Myocyte (in vitro differentiated cells): ENCODE measurements at places on chromosomes 3 and 15.
A peak's percentile ranks its signal among the peaks of the same experiment; 100 is the strongest.

DNA sequence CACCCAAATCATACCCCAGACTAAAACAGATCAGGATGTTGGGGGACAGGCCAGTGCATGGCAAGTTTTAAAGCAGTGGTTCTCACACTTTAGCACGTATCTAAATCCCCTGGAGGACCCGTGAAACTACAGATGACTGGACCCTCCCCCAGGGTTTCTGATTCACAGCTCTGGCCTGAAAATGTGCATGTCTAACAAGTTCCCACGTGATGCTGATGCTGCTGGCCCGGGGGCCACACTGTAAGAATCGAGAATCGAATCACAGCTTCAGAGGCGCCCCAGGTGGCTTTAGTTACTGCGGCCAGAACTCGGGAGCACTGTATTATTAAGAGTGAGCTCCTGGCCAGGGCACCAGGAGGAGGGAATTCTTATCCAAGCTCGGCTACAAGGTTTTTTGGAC lies 11.6 kb downstream of the ADAMTS17 start:
- no peak for DNase-seq

GRCh38 chr15:99909592-99910295 lies 176.5 kb upstream of the LYSMD4 start:
- peak; percentile 41 for DNase-seq

GRCh38 chr15:64355348-64355943 lies 527 bp downstream of the CSNK1G1 start:
- peak; percentile 38 for DNase-seq

- peak; percentile 57 for DNase-seq
These were observed 267.7 kb downstream of the ZBTB20 start for GRCh38 chr3:114879059-114880031.

GRCh38 chr3:150740733-150741496 lies 22.1 kb downstream of the SIAH2 start:
- DNase-seq, result no peak

DNA sequence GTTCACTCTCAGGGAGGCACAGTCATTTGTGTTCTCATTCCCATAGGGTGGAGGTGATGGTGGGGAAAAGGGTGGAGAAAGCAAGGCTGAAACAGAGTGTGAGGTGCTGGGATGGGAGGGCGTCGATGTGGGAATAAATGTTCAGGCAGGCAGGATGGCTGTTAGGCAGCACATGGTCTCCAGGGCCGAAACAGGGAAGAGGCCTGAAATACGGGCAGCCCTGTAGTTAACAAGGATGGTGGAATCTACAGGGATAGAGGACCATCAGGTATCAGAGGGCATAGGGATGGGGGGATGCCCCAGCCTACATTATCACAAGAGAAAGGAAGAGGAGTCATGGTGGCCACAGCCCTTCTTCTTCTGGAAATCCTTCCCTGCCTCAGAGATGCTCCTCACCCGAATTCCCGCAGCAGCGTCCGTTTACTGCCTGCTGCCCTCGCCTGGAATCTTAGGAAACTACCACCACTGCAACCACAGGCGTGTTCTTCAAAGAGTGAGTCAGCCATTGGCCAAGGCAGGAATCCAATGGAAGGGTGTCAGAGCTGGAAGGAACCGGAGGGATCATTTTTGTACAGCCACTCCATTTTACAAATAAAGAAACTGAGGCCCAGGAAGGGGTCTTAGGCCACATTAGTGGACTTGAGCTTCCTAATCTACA lies 49.7 kb upstream of the POMGNT2 start:
- peak; percentile 91 for DNase-seq

- DNase-seq, result no peak
These were observed 24.9 kb upstream of the GABRA5 start for GRCh38 chr15:26841941-26842340.

GRCh38 chr3:85838921-85839320 lies 880.1 kb downstream of the CADM2 start:
- no peak for DNase-seq

DNA sequence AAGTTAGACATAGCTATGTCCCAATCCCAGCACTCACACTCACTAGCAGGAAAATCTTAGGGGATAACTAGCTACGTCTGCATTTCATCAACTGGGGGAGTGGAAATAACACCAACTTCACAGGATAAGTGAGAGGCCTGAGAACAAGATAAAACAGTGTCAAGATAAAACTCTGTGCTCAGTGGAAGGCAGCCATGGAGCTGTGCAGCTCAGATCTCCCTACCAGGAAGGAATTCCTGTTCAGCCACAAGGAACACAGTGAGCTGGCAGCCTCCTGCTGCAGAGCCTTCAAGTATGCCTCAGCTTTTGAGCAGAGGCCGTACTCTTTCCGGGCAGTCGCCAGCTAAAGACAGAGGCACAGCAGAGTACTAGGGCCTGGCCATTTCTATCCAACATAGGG lies 115.8 kb upstream of the TOPAZ1 start:
- no peak for DNase-seq

DNA sequence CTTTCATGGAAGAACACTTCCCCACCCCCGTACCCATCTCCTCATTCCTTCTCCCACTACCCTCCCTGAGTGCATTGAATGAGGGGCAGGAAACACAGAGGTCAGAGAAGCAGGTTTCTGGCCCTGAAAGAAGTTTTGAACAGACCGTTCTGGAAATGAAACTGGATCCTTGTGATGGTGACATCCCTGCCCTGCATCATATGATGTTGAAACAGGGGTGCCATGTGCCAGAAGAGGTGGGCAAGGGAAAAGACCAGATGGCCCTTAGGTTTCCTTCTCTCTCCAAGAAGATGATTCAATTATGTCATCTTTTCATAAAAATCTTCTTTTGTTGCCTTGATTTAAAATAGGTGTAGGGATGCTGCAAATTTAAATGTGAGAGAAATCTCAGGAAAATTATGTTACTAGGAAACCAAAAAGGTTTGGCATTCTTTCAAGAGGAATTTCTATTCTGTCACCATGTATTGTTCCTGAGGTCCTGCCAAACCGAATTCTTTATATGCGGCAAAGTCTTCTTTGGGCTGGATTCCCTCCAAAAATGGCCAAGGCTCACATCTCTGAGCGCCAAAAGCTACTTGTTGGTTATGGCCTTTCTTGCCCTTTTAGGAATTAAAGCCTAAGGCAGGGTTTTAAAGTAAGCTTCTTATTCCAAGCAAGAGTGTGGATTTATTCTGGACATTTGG lies 19.9 kb upstream of the TNFAIP8L3 start:
- no peak for DNase-seq

DNA sequence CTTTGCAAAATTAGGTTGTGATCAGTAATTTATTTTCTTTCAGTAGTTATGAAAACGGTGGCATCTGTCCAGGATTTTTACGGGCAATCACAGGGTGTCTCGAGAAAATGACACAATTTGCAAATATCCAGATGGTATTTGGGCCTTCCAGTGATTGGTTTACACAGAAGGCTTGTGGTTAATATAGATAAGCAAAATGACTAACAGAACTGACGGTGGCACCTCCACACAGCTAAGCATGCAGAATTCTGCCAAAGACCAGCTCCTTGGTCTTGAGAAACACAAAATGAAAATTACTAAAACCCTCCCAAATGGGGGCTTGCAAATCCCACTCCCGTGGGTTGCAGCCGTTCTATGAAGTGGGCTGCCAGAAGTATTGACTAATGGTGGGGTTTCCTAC lies 5.5 kb downstream of the ARHGEF3 start:
- DNase-seq, result no peak

DNA sequence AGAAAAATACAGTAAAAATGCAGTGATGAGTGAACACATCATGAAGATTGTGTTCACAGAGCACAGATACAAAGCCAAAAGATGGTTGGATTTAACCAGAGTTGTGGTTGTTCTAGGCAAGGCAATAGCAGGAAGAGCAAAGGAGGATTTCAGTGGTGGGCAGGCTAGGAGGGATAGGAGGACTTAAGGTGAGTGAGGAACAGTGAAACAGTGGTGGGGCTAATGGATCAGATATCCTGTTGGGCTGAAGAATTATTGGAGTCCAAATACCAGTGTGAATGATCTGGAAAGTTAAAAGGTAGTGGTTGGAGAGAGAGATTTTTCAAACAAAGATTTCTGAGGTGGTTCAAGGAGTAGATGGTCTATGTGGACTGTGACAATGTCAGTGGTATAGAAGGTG lies 108.3 kb downstream of the B3GALNT1 start:
- DNase-seq, result no peak

- no peak for DNase-seq
These were observed 25.1 kb upstream of the TNIK start for GRCh38 chr3:171485338-171485737.

DNA sequence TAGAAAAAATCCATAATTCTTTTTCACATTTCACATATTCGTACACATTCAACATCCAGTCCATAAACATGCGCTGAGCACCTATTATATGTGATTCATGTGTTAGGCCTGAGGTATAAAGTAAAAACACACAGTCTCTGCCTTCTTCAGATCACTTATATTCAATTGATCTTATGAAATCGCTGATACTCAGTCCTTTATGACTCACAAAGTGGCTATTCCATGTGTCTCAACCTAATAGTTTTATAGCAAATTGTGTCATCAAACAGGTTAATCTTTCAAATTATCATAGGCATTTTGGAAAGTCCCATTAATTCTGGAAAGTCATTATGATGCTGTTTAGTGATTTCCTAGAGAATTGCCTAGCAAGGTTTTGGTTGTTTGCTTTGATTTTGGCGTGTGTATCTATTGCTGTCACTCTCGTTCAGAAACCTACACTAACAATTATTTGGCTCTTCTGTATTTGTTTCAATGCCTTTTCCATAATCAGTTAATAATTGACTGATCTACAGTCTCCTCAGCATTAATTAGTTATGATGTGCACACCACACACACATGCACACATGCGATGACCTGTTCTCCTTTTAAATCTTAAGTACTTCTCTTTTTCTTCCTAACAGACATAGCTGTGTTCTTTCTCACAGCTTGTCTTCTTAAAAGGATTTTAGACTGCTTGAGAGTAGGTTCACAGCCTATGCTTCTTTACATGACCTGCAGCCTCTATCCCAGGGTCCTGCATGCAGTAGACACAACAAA lies 353.1 kb downstream of the MECOM start:
- no peak for DNase-seq

GRCh38 chr3:25040748-25041147 lies 387.3 kb upstream of the RARB start:
- DNase-seq, result no peak

DNA sequence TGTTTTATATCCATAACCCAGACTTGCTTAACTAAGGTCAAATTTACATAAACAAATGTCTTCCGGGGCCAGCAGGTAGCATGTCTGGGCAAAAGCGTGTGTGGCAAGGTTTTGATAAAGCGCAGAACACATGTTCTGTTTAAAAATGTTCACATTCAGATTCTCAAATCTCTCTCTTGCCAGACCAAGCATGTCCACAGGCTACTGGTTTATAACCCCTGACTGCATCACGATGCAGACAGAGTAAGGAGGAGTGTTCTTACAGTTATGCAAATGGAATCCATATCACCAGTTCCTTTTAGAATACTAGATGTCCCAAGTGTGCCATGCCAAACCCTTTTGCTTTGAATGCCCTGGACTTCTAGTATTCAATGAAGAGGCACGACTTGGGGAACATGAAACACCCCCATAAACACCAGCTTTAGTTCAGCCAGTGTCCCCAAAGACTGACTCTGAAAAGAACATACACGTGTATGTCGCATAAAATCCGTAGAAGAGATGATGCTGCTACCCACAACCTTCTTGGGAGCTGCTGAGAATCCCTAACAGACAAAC lies 412.0 kb downstream of the CNTN4 start:
- no peak for DNase-seq

DNA sequence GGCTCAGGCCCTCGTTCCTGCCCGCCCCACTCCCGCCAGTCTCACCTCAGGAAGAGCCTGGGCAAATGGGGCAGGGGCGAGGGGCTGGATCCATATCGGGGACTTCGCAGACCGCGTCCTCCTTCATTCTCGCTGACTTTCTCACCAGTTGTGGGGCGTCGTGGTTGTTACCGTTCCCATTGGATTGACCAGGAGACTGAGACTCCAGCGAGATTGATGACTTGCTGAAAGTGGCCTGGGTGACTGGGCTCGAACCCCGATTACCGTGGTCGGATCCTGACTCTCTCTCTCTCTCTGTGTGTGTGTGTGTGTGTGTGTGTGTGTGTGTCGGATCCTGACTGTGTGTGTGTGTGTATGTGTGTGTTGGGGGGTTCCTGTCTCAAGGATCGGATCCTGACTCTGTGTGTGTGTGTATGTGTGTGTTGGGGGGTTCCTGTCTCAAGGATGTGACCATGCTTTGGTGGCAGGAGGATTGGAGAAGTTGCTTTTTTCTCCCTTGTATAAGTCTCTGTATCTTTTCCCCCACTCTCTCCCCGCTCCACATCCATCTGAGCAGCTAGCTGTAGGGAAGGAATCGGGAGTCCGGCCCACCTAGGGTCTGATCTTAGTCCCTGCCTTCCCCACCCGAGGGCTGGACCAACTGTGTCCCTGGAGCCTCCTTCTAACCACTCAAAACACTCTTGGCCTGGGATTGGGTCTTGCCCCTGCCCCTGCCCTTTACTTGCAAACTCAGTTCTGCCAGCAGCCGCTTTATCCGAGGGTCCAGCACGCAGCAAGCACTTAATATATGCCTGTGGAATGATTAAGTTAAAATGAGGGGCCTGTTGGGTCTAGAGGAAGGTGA lies 603 bp downstream of the PLEKHO2 start:
- DNase-seq, result peak; percentile 60

DNA sequence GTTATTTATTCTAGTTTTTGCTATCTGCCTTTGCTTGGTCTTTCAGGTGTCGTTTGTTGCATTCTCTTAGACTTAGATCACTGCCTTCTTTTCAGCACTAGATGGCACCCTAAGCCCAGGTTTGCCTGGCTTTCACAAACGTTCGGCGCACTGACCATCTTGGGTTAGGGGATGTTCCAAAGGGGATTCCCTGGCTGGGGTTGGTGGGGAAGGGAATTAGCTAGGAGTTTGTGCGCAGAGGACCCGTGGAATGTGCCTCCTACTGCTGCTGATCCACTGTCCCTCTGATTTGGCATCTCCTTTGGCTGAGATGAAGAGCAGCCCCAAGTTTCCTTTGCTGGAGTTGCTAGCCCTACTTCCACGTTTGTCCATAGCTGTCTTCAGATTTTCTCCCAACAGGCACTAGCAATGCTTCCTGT lies 33.9 kb downstream of the PFN2 start:
- DNase-seq, result peak; percentile 63

GRCh38 chr3:11555211-11555782 lies 88.4 kb downstream of the VGLL4 start:
- DNase-seq, result peak; percentile 59

DNA sequence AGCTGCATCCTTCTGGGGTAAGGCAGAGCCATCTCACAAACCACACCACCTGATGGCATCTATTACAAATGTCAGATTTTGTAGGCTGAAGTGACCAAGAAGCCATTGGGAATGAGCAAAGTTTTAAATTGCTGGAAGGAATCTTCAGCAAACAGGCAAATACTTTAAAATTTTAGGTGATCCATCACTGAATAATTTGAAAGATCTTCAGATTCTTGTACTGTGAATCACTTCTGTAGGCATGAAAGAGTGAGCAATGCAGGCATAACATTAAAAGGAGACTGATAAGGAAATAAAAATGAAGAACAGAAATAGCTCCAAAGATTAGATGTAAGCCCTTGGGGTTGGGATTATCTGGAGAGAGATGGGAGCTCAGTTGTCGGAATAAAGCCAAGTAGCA lies 36.0 kb upstream of the ALDH1L1 start:
- DNase-seq, result peak; percentile 2

GRCh38 chr3:37611771-37612170 lies 249.9 kb upstream of the CTDSPL start:
- DNase-seq, result no peak
